ENCODE measurements at places on chromosomes 3 and 15. TPM values are rescaled to one million over a fixed set of nuclear protein-coding genes. Genes with fewer than 3 reads are reported as not detected.

Gene NR1I2
- polyA plus RNA-seq, result not detected

Gene DZIP1L
- 1.1 TPM for polyA plus RNA-seq

Gene MAGI1
- not detected for polyA plus RNA-seq

DNA sequence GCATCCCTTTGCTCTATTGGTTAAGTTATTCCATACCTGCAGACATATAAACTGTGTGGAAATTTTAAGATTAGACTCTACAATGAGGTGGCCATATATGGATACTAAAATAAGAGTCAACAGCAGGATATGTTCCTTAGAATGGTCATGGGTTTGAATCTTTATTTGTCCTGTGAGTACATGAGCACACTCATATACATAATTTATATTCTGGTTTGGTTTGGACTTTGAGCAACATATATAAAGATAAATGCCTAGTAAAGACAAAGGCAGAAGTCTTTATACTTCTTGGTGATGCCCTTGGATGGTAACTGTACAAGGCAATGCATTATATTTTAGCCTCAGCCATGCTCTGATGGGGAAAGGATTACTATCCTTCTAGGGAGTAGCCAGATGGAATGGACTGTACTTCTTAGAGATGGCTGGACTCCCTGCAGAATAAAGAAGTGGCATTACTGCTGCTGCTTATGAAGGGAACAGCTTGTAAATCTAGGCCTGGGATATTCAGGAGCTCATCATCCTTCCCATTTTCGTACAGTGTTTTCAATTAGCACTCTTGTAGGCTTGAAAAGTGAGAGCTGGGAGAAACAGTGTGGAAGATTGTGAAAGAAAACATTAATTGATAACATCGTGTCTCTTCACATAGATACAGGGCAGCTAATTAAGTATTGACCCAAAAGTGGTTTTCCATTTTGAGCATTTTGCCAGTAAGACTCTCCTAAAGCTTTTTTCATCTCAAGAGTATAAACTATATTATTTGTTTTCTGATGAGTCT lies 60.4 kb downstream of the HMG20A start:
- no peak overlapping the region for H3K27ac ChIP-seq
- no peak overlapping the region for H3K4me3 ChIP-seq
- peaks cover 94% of the 10 kb centered on the region for H3K36me3 ChIP-seq
- no peaks in the 10 kb centered on the region for H3K27me3 ChIP-seq
- no peak for DNase-seq

DNA sequence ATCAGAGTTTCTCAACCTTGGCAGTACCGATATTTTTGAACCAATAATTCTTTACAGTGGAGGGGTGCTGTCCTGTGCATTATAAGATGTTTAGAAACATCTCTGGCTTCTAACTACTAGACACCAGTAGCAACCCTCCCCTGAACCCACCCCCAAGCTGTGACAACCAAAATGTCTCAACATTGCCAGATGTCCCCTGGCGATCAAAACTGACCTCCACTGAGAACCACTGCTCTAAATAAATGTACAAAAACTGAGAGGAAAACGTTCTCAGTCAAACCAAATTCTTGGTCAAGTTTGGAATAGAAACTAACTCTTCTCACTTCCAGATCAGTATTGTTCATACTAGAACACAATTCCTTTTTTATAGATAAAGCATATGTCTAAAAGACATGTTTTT lies 58.5 kb downstream of the GPR160 start:
- H3K4me1 ChIP-seq, result no peaks in the 10 kb centered on the region
- no peak for DNase-seq
- H3K27ac ChIP-seq, result no peak overlapping the region
- H3K4me3 ChIP-seq, result no peak overlapping the region
- H3K27me3 ChIP-seq, result no peaks in the 10 kb centered on the region
- peaks cover 77% of the 10 kb centered on the region for H3K36me3 ChIP-seq
